GM12865 (cell line): ENCODE measurements at places on chromosomes 2 and 18.

GRCh38 chr2:207385076-207385475 lies 144.7 kb upstream of the CREB1 start:
- no peak for DNase-seq

DNA sequence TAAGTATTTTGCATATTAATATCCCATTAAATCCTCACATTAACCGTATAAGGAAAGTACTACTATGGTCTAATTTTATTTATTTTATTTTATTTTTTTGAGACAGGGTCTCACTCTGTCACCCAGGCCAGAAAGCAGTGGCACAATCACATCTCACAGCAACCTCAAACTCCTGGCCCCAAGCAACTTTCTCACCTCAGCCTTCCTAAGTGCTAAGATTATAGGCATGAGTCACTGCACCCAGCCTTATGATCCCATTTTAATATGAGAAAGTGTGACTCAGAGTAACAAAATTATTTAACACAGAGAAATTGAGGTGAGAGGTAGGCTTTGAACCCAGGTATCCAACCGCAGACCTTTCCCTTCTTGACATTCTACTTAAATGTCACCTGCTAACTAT lies 330.0 kb upstream of the POU3F3 start:
- no peak for DNase-seq

GRCh38 chr2:162071001-162071400 lies 3.0 kb downstream of the DPP4 start:
- DNase-seq = no peak

GRCh38 chr18:49819823-49820671 lies 6.7 kb upstream of the ACAA2 start:
- DNase-seq = peak; percentile 55

- no peak for DNase-seq
Measured at GRCh38 chr18:50671376-50671775, 111.5 kb downstream of the MAPK4 start.

DNA sequence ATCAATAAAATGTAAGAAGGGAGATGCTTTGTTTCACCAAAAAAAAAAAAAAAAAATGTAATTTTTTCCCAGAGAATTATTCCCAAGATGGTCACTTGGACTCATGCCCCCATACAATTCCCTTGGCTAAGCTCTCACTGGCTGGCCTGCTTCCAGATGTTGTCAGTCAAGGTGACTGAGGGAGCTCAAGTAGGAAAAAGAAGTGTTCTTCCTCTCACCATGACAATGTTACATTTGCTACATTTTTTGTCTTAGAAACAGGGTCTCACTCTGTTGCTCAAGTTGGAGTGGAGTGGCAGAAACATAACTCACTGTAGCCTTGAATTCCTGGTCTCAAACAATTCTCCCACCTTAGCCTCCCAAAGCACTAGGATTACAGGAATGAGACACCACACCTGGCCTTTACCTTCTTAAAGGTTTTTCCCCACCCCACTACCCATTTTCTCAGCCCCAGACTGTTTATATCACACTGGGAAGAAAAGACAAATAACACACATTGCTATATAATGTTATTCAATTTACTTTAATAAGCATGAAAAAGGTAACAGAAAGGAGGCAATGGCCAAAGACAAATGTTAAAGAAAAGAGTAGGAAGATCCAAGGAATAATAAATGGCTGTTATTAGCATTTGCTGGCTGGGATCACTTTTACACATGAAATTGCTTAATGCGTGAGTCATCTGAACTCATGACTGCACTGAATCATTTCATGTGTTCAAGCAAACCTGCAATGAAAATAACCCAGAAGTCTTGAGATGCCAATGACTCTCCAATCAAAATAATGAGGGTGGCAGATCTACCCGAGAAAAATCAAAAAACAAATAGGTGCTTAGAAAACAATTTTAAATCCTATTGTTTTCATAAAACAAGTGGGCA lies 45.2 kb downstream of the ACVR1 start:
- DNase-seq = no peak

GRCh38 chr2:219308142-219309101 lies 779 bp downstream of the PTPRN start:
- peak; percentile 46 for DNase-seq

DNA sequence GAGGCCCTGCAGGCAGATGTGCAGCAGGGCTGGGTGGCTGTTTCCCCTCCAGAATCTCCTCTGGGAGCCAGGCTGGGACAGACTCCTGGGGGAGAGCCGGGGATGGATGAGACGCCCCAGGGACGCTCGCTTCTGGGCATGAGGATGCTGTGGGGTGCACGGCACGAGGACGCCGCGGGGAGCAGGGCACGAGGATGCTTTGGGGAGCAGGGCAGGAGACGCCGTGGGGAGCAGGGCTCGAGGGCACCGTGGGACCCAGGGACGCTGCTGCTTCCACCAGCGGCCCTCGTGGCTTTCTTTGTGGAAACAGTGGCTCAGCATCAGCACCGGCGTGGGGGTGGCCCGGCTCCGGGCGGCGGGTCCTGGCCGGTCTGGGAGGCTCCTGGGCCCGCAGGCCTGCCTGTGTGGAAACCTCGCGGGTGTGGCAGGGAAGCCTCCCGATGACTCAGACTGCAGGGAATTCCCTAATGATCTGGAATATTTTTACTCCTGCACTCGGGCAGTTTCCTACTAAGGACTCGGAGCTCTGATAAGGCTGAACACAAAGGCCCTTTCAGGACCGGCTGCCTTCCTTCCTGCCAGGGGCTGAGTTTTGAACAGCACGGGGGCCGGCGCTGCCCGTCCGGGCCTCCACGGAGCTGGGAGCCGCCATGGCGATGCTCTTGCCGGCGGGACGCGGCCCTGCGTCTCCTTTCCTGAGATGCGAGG lies 62.6 kb downstream of the NFATC1 start:
- no peak for DNase-seq
